ENCODE measurements at places on chromosomes 3 and 15.
A peak's percentile ranks its signal among the peaks of the same experiment; 100 is the strongest.

GRCh38 chr3:49872801-49873281 lies 3.1 kb upstream of the CAMKV start:
- no peak for DNase-seq

DNA sequence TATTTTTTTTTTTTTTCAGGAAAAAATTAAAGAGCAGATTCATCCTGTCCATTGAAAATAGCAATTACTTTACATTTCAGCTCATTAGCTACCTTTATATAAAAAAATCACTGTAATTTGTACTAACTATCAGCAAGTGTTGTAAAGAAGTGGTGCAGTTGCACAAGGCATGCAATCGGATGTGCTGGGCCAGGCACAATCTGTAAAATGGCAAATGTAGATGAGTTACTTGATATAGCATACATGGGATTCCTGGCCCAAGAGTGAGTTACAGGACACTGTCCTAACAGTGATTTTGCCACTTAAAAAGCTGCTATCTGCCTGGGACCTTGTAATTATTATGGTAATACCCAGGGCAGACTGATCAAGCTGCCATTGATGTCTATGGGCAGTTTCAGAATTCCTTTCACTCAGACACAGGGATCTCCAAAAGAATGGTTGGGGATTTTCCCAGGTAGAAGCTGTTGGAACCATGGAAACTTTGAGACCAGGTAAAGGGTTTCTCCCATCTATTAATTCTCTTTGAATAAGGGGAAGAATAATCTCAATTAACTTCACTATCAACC lies 182.2 kb upstream of the ICE2 start:
- DNase-seq, result no peak

DNA sequence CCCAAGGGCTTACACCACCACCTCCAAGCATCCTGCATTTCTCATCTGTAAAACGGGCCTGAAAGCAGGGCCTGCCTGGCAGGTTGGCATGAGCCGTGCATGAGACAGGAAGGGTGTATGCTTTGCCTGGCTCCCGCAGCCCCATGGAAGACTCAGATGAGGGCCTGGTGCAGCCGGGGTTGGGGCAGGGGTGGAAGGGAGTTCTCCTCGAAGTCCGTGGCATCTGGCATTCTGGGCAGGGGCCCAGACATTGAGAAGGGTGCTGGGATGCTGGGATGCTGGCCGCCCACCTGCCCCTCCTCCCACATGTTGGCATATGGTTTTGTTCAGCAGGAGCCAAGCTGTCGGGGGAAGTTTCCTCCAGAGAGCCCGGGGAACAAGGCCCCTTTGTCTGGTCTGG lies 13.0 kb upstream of the FBLN2 start:
- no peak for DNase-seq

GRCh38 chr15:82832601-82833361 lies 23.4 kb downstream of the WHAMM start:
- no peak for DNase-seq

- DNase-seq, result no peak
Measured at GRCh38 chr15:99123713-99124451, 19.0 kb downstream of the SYNM start.

DNA sequence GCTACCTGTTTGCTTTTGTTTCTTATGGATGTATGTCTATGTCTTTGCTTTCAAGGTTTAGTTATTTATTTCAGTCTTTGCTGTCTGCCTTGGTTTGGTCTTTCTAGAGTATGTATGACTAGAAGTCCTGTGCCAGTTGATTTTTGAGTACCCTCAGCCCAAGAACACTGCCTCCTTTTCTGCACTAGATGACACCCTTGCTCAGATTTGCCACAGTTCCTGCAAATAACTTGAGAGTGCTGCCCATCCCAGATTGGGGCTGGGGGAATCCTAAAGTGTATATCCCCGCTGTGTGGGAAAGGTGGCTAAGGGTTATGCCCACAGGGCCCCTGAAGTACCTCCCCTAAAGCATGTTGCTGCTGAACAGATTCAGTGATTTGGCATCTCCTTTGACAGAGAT lies 32.0 kb downstream of the NLGN1 start:
- DNase-seq, result no peak

DNA sequence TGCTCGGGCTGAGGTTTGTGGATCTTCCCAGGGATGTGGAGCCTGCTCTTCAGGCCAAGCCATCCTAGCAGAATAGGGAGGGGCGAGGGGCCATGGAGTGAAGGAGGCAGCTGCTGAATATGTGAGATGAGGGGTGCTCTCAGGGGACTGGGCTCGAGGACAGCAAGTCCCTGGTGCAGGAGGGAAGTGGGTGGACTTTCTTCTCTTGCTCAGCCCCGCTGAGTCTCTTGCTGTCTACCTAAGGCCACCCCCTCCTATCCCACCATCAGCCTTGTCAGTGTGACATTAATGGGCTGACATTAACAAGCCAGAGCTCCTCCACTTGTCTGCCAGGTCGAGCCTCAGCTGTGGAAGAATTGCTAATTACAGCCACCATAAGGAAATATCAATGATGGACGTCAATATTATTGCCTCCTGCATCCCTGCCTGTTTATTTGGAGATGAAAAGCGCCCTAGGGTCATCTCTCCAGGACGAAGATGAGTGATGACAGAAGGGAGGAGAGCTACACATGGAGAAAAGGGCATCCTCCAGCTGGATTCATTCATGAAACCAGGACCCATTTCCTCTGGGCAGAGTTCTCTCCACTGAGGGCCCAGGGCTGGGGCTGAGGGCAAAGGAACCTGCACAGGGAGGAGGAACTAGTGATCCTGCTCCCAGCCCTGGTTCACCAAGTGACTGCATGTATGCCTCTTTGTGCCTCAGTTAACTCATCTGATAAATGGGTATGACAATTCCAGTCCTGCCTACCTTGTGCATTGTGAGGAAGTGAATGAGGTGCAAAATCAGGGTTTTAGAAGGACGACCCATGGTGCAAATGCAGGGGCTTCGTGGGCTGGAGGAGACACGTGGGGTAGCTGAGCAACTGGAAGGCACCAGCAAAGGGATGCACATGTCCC lies 34.9 kb upstream of the LINGO1 start:
- no peak for DNase-seq

DNA sequence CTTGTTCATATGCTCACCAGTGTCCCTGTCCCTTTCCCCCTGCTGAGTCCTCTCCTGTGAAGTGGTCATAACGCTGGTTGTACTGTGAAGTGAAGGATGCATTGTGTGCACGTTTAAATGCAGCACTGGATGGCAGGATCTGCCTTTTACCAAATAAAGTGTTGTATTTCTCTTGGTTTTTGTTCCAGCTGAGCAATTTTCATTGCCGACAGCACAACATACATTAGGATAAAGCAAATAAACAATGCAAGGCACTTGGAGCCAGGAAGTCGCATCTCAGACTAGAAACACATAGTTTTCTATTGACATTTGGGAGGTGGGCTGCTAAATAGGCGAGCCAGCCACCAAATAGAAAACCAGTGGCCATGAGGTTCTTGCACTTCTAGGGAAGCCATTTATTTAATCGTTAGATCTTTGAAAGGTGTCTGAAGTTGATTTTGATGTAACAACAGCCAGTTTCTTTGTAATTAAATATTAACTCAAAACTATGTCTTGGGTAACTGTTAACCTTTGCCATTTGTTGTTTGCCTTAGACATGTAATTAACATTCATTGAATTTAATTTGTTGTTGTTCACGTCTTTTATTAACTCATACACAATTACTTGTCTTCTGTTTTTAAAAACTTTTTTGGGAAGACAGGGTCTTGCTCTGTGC lies 185.3 kb downstream of the FNDC3B start:
- peak; percentile 94 for DNase-seq

GRCh38 chr15:84981711-84982300 lies at the start of gene PDE8A:
Gene PDE8A (plus strand): TSS chr15:84981856. CDS start chr15:84982163, 307 bp downstream.
- peak; percentile 11 for DNase-seq

DNA sequence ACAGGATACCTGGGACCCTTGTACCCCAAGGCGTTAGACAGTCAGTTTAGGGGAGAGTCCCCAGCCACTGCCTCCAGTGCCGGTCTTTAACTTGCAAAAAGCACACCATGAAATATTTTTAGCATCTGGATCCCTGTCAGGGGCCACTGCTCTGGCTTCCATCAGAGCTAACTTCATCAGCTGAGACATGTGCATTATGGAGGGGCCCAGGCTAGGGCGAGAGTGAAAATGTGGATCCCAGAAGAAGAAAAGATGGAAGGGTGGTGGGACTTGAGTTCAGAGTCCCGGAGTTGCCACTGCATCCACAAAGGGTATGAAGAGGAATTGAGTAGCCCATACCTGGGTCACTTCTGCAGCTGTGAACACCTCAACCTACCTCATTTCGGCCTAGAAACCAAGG lies 23.5 kb upstream of the SPATA12 start:
- no peak for DNase-seq

- DNase-seq, result peak; percentile 2
Measured at GRCh38 chr3:41716471-41716870, 245.4 kb downstream of the ULK4 start.

DNA sequence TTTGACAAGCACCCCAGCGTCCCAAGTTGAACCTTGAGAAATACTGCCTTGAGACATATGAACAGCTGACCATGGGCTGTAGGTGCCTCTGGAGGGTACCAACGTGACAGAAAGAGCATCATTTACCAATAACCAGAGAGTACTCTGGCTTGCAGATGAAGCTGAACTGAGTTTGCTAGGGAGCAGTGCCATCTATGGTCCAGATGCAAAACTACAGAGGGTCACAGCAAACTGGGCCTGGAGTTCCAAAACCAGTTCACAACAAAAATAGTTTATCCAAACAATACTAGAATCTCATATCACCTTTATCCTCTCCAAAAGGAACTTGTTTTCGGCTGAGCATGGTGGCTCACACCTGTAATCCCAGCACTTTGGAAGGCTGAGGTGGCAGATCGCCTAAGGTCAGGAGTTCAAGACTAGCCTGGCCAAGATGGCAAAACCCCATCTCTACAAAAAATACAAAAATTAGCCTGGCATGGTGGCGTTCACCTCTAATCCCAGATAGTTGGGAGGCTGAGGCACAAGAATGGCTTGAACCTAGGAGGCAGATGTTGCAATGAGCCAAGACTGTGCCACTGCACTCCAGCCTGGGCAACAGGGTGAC lies 69.3 kb downstream of the CHAC1 start:
- peak; percentile 16 for DNase-seq

GRCh38 chr3:11291808-11292207 lies 19.6 kb downstream of the ATG7 start:
- DNase-seq, result no peak

DNA sequence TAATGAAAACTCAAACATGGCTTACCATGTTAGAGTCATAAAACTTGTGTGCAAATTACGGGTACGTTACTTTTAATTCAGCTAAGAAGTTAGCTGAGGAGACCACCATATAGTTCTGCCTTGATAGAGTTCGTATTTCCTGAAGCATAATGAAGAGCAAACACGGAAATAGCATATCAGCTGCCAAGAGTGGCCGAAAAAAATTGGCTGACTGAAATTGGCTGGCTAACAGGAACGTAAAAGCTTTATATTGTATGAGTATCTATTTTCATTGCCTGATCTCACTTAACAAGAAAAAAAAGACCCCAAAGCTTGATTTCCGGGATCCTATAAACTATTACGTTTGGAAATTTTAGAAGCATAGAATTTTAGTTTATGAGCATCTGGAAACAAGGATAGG lies 1222.9 kb downstream of the ZPLD1 start:
- DNase-seq, result peak; percentile 46

DNA sequence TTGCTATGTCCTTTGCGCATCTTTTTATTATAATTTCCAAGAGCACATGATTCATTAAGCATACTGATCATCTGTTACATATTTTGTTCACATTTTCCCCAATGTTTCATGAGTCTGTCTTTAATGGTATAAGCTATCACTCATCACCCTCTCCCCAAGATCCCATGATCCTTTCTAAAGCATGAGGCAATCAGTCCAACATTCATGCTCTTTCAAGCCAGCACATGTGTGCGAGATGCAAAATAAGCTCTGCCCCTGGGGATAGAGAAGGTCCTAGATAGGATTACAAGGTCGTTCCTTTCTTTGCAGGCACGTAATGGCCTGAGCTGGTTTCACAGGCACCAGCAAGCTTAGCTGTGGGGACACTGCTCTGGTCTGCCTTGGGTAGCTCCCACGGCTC lies 32.2 kb upstream of the B3GNT5 start:
- no peak for DNase-seq

GRCh38 chr15:66359740-66360139 lies 3.3 kb upstream of the TIPIN start:
- no peak for DNase-seq

DNA sequence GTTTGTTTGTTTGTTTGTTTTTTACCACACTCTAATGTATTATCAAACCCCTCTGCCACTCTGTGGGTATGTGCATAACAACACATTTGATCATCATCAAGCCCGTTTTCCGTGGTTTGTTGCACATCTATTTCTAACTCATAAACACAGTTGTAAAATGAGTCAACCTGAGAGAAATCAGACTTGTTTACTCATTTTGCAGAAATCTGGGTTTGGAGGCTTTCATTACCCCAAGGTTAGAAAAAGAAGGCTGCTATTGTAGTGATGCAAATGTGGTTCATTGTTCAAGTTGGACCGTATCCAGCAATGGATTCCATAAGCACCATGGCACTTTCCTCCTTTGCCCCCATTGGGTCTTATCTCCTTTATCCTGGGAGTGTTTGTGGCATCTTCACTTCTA lies 353.2 kb upstream of the SOX2 start:
- no peak for DNase-seq

DNA sequence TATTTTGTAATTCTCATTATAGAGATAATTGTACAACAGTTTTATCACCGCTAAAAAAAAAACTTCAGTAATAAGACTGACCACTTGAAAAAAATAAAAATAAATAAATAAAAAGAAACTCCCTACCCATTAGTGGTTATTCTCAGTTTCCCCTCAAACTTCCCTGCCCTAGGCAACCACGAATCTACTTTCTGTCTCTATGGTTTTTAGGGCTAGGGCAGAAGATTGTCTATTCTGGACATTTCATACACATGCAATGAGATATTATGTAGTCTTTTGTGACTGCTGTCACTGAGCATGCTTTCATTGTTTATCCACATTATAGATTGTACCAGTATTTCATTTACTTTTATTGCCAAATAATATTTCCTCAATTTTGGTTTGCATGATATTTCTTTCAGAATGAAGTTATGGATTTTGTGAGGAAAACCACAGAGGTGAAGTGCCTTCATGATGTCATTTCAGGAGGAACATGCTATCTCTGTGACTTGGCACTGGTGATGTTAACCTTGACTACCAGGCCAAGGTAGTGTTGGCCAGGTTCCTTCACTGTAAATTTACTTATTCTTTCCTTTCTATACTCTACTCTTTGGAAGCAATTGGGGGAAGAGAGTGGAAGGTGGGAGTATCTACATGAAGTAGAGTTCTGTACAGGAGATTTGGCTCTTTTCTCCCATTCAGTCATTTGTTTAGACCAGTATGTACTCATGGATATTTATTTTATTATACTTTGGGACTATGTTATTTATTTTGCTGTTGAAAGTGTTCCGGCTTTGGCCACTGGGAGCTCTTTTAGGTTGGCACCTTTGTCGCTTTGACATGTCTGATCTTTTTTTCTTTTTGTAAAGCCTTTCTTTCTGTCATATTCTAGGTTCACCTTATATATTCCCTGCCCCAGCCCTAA lies 86.3 kb downstream of the GMPS start:
- DNase-seq, result no peak

Measured in NCI-H1092 treated with DMSO at 0.1 percent for 48 hours (cell line).